ENCODE measurements at places on chromosomes 1 and 21.

DNA sequence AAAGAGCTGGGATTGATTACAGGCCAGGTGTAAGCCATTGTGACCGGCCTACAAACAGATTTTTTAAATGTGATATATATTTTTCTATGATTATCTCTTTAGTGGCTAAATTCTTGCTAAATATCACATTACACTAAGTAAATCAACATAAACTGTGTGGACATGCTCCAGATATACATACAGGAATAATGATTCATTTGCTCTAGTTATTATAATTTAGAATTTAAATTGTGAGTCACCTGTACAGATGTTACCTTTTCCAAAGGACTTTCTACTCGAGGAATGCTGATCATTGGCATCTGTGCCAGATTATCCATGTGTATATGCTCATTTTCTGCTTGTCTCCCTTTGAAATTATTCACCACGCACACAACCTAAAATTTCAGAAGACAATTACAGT lies 90.1 kb downstream of the PLPPR5 start:
- DNase-seq: no peak

- DNase-seq: peak; percentile 67
Measured at GRCh38 chr1:112337028-112337531, 58.9 kb upstream of the CTTNBP2NL start.

DNA sequence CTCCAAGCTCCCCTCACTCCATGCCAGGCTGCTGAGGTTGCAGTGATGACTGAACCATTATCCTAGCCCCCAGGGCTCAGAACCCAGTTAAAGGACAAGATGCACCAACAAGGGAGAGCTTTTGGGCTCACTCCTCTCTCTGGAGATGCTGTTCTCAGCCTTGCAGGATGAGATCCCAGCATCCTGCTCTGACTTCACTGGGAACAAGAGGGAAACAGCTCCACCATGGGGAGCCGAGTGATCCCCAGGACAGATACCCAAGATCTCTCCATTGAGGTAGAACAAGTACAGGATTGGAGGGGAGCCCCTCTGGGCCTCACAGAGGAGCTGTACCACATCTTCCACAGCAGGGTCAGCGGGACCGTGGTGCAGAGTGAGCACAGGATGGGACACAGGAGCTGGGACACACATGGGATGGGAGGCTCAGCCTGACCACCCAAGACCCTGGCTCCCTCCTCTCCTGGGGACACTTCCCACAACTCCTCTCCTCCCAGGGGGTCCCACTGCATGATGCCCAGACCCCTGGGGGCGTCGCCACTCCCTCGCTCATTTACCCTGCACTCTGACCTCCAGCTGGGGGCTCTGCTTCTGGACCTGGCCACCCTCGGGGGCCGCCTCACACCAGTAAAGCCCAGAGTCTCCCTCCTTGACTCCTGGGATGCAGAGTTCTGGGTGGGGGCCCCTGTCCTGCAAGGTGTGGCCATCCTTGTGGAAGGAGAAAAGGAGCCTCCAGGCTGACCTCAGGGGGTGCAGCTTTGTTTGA lies 18.6 kb upstream of the SLAMF9 start:
- DNase-seq: no peak

- DNase-seq: no peak
Measured at GRCh38 chr1:78715181-78715661, 65.6 kb downstream of the IFI44 start.

GRCh38 chr1:248416226-248416625 lies 13.4 kb downstream of the OR2T1 start:
- no peak for DNase-seq

- DNase-seq: no peak
Measured at GRCh38 chr1:170307426-170307825, 161.7 kb downstream of the NTMT2 start.

- no peak for DNase-seq
Measured at GRCh38 chr1:65541865-65542264, 121.4 kb downstream of the LEPR start.

DNA sequence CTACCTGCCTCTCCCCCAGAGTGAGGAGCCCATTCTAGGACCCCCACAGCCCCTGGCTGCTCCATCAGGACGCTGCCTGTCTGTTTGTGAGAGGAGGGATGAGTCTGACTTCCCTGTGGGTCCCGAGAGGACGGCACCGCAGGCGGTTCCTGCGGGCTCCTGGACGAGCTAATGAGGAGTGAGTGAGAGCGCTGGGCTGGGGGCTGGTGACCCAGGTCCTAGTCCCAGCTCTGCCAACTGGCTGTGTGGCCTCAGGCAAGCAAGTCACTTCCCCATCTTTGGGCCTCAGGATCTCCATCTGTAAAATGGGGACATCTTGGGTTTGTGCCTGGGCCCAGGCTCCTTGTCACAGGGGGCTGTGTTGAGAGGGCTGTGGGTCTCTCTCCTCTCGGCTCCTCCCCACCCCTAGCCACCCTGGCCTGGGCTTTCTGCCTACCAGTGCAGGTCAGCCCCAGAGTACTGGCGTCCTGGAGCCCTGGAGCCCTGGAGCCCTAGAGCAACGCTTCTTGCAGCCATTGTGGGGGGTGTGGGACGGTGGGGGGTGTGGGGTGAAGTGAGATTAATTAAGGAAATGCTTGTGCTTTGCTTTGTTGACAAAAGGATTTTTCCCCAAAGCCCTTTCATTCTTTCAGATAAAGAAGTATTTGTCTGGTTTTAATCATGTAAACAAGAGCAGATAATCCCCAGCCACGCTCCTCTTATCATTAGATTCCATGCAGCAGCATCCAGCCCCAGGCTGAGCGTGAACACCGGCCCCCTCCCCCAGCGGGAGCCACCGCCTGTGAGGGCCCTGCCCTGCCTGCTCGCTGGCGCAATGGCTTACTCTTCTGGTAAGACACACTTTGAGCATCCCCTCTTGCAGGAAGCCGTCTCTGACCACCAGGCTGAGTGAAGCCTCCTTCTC lies 26.8 kb downstream of the SLC1A7 start:
- peak; percentile 94 for DNase-seq

DNA sequence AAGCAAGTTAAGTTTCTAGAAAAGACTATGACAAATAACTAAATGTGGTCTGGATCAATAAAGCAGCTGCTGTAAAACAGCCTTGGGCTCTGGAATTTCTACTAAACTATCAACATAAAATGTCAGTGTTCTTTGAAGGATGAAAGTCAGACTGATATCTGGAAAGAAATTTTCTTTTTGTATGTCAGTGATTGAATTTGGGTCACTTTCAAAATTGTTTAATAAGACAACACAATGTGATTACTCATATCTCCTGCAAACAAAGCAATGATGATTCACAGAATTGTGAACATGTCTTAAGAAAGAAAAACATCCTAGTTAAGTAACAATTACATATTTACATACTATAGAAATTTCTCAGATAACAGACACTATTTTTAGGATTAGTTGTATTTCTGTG lies 826.4 kb downstream of the PLA2G4A start:
- no peak for DNase-seq

- no peak for DNase-seq
Measured at GRCh38 chr1:150804671-150805070, 3.4 kb downstream of the CTSK start.

GRCh38 chr1:47759936-47760629 lies 237.1 kb downstream of the TRABD2B start:
- DNase-seq: no peak

DNA sequence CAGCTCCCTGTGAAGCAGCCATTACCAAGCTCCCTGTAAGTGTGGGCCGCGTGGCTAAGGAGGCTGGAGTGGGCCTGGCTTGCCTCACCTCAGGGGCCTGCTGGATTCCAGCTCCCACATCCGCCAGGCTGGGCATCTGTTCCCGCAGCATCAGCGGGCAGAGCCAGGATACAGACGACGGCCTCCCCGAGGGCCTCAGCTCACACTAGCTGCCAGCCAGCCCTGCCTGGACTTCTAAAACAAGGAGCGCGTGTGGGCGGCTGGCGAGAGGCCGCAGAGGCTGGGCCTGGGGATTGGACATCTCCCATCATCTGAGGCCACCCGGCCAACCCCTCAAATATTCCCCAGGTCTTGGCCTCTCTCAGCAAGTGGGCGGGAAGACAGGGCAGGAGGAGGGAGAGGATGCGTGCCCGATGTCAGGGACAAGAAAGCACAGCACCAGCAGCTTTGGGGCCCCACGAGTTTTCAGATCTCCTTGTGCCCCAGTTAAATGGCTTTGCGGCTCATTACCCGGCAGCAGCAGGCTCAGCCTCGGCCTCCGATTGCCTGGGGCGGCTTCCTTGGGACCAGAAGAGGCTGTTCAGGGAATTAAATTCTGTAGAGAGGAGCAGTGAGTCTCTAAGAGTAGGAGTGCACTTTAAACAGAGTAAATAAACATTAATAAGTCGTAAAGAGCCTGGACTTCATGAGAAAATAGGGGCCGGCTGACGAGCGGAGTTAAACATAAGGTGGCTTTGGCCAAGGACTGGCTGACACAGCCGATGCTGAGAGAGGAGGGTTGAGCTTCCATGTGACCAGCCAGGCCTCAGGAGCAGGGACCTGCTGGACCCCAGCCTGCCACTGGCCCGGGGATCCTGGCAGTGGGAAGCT lies 208.9 kb upstream of the C1orf174 start:
- no peak for DNase-seq

DNA sequence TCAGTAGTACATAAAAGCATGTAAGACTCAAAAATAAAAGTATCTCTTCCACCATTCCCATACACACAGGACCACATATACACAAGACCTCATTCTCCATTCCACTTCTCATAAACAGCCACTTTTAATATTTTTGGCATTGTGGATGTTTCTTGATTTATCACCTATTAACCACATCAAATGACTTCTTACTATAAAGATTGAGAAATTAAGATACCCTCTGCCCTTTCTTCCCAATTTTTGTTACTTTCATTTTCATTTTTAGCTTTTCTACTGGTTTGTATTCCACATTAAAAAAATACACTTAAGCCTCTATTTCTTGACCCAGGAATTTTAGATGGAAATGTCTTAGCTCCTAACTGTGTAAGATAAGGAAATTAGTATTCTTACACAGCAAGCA lies 22.8 kb downstream of the AKT3 start:
- DNase-seq: no peak

GRCh38 chr1:67169496-67169895 lies 3.2 kb downstream of the IL23R start:
- DNase-seq: no peak

DNA sequence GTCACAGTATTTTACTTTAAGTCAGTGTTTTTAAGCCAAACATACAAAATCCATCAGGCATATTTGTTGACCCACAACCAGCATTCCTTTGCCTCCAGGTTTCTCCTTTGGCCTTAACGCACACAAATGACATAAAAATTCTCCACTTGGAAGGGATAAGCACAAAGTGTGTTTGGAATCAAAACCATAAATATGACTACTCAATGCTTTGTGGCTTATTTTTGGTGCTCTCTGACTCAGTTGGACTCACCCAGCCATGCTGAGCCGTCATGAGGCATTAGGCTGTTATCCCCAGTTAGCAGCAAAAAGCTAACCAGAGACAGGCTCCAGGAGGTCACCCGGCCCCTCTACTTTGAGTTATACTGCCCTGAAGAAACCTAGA lies 948 bp downstream of the PRUNE1 start:
- DNase-seq: no peak

DNA sequence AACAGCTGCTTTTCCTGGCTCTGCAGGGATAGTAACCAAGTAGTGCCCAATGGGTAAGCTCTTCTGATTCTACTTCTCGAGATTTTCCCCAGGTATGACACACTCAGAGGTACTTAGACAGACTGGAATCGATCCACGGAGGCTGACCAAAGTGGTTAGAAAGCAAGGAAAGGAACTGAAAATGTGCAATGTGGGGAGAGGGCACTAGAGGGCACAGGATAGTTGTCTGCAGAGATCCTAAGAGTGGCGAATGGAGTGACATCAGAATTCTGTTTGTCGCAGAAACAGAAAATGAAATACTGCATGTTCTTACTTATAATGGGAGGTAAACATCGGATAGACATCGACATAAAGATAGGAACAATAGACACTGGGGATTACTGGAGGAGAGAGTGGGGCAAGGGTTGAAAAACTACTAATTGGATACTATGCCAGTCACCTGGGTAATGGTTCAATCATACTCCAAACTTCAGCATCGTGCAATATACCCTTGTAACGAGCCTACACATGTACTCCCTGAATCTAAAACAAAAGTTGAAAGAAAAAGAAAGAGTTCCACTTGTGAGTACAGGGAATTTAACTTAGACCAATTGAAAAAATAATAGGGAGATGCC lies 23.3 kb downstream of the CYP2J2 start:
- DNase-seq: peak; percentile 57

GRCh38 chr1:182570611-182570970 lies 18.5 kb downstream of the RNASEL start:
- no peak for DNase-seq

GRCh38 chr1:117686907-117687306 lies 81.1 kb downstream of the TENT5C start:
- peak; percentile 34 for DNase-seq

- peak; percentile 17 for DNase-seq
Measured at GRCh38 chr1:37073854-37074379, 39.6 kb upstream of the GRIK3 start.

DNA sequence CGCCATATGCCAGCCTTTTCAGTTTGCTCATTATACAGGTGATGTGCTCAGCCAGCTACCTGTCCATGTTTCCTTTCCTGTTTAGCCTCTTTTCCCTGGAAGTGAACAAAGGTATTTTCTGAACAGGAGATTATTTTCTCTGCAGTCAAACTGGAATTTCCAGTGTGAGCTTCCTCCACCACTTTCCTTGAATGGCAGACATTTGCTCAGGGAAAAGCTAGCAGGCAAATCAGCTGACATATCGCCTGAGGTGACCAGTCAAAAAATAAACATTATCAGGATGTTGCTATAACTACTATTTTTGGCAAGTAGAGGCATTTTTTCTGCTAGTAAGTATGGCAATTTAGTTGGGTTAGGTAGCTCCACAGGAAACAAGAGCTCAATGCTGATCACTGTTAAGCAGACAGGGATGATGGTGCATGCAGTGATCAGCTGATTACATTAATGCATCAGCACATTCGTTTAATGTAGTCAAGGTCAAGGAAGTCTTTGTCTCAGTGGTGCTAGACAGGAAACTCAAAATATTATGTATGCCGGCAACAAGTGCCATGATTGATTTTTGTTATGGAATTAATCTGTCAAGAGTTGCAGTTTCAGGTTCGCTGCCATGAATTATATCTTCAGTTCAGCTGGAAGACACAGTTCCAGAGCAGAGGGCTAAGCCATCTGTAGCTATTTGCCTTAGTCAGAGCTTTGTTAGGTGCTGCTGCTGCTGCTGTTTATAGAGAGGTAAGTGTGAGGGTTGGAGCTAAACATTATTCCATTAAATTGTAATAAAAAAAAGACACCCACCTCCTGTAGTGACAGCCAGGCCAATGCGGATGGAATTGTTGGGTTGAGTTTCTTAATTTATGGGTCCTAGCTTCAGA lies 179.7 kb upstream of the ST6GALNAC5 start:
- DNase-seq: no peak

- DNase-seq: no peak
Measured at GRCh38 chr1:30450148-30450817, 273.1 kb downstream of the MATN1 start.

DNA sequence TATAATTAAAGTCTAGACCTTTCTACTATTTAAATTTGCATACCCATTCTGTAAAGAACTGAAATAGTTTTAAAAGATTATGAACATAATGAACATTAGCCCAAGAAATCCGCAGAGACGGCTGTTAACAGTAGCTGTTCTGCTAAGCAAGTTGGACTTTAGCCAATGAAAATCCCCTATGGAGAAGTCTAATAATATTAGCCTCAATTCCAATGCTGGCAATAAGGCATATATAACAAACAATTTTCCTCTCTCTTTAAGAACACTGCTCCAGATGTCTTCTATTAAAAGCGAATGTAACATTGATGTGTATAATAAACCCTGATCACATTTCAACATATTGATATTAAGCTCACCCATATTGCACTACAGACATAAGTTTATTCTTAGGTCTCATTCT lies 221.3 kb upstream of the KCTD3 start:
- no peak for DNase-seq

GRCh38 chr1:94738371-94738770 lies 81.8 kb upstream of the SLC44A3 start:
- no peak for DNase-seq

GRCh38 chr1:12113433-12114339 lies 50.6 kb downstream of the TNFRSF8 start:
- peak; percentile 28 for DNase-seq
